ENCODE measurements at places on chromosomes 12 and 14.

DNA sequence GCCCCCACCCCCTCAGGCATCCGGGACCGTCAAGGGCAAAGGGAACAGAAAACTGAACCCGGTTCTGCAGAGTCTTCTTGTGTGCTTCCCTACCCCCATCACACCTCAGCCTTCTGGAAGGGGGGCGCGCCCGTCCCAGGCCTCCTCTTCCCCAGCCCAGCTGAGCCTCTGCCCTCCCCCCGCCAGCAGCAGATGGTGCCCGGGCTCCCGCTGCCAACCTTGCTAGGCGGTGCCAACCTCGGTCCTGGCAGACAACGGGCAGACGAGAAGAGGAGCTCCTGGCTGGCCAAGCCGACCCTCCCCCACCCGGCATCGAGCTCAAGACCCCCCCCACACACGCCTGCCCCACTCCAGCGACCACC lies 8.7 kb downstream of the STAC3 start:
- no peak for DNase-seq

DNA sequence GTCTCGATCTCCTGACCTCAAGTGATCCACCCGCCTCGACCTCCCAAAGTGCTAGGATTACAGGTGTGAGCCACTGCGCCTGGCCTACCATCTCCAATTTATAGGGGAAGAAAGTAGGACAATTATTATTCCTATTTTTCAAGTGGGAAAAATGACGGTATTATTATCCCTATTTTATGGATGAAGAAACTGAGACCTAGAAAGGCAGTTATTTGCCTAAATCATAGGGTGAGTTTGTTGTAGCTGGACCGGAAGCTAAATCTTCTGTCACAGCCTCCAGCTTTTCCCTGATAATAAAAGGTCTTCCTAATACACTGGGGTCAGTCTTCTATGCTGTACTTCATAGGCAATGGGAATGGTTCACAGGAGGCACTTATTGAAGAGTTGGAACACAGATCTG lies 13.8 kb downstream of the SLC7A8 start:
- DNase-seq: no peak

GRCh38 chr12:1350055-1350933 lies 244.1 kb downstream of the FBXL14 start:
- no peak for DNase-seq

DNA sequence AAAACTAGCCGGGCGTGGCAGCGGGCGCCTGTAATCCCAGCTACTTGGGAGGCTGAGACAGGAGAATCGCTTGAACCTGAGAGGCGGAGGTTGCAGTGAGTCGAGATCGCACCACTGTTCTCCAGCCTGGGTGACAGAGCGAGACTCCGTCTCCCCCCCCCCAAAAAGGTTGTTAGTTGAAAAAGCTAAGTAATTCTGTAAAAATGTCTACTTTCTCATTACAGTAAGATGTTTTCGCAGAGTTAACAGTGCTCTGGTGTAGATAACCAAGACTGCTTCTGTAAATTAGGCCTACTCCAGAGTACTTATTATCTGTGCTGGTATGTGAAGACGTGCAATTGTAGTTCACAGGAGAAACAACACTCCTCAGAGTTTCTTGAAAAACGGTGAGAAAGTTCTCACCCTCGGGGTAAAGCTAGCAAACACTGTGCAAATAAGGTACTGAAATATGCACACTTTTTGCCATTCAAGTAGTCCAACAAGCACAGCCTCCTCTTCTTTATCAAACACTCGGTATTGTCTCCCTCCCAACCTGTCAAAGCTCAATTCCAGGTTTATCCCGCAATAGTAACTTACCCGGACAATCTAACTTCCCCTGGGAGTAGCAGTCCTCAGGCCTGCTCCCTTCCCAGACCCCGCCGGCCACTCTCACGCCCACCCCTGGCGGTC lies 974 bp downstream of the BTBD7 start:
- DNase-seq: no peak

DNA sequence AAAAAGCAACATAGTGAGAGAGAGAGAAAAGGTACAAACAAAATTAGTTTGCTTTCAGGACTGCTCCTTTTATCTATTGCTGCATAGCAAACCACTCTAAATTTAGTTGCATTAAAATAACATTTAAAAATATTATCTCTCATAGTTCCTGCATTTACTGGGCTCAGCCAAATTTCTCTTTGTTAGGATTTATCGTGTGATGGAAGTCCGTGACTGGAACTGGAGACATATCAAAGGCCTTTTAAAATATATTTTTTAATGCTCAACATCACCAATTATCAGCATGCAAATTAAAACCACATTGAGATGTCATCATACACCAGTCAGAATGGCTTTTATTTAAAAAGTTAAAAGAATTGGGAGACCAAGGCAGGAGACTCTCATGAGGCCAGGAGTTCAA lies 107.6 kb upstream of the SYT1 start:
- DNase-seq: no peak

DNA sequence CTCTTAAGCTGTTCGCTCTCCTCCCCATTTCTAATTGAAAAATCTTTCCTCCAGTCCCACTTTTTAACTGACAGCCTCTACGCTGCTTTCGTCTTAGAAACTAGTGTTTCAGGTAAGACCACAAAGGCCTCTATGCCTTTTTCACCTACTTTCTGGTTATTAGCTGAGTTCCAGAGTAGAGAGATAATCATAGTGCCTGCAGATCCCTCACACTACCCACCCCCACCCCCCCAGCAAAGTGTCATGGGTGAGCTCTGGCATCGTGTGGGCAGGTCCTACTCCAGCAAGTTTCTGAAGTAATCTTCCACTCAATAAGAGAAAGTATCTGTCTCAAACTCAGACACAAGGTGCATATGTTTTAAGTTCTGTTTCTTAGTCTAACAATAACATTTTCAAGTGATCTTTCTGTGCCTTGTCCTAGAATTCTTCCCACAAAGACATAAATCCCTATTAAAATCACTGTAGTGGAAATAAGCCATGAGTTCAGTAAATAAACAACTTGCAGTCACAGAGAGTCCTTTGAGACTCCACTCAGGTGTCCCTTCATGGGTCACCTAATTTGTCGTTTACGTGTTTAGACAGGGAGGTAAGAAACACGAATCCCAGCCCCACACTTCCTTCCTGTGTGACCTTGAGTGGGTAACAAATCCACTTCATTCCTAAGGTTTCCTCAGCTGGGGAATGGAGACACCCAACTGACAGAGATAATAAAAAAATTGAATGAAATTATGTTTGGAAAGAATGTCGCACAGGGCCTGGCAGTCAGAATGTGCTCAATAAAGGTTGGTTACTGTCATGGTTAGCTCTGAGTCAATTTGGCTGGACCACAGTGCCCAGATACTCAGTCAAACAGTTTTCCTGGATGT lies 228.9 kb upstream of the CAND1 start:
- DNase-seq: no peak

DNA sequence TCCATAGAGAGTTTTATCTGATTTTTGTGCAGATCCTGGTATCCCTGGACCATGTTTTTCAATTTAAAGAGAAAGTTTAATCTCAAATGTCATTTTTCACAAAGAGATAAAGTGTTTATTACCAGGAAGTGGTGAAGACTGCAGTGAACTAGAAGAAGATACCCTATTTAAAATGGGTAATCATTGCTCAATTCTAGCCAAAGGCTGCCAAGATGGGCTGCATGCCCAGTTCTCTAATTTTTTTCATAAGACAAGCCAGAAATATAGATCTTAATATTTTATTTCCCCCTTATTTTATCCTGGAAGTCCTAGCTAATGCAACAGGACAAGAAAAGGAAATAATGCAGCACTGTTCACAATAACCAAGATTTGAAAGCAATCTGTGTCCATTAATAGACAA lies 343.5 kb downstream of the PCNX1 start:
- no peak for DNase-seq

GRCh38 chr12:71980538-71980937 lies 41.9 kb downstream of the TPH2 start:
- DNase-seq: no peak

DNA sequence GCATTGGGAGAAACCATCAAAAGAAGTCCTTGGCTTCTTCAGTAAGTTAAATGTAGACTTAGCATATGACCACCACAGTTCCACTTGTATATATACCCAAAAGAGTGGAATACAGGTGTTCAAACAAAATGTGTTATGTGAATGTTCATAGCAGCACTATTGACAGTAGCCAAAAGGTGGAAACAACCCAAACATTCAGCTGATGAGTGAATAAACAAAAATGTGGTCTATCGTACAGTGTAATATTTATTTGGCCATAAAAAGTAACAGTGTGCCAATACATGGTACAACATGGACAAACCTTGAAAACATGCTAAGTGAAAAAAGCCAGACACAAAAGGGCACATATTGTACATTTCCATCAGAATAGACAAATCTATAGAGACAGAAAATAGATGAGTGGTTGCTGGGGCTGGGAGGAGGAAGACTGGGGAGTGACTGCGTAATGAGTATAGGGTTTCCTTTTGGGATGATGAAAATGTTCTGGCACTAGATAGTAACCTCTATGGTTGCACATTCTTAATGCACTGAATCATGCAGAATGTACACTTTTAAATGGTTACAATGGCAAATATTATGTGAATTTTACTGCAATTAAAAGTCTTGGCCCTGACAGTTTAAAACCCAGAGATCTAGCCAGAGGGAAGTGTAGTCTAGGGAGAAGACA lies 5.5 kb downstream of the ERP29 start:
- no peak for DNase-seq

GRCh38 chr12:267581-268482 lies 5.2 kb upstream of the SLC6A13 start:
- no peak for DNase-seq

All from stimulated activated CD8-positive, alpha-beta memory T cell treated with anti-CD3 and anti-CD28 coated beads, Interleukin-2, amount 100 ng/mL, for 1 hour (primary cell).